ENCODE measurements at places on chromosomes 2 and 18. TPM values are rescaled to one million over a fixed set of nuclear protein-coding genes. Genes with fewer than 3 reads are reported as not detected.

- H3K27me3 ChIP-seq, result peaks cover 94% of the 10 kb centered on the region
- H3K4me3 ChIP-seq, result no peak overlapping the region
- no peak for DNase-seq
- H3K36me3 ChIP-seq, result no peaks in the 10 kb centered on the region
These were observed 304.6 kb upstream of the CXCR4 start for GRCh38 chr2:136422512-136422911.

- H3K36me3 ChIP-seq, result peaks cover 2% of the 10 kb centered on the region
- H3K27ac ChIP-seq, result no peak overlapping the region
- H3K27me3 ChIP-seq, result peaks cover 5% of the 10 kb centered on the region
- no peak overlapping the region for H3K4me3 ChIP-seq
- DNase-seq, result no peak
These were observed 5.9 kb upstream of the NCOA1 start for GRCh38 chr2:24485197-24485596.

- no peaks in the 10 kb centered on the region for H3K36me3 ChIP-seq
- no peak for DNase-seq
- peaks cover 39% of the 10 kb centered on the region for H3K27me3 ChIP-seq
- H3K4me3 ChIP-seq, result no peak overlapping the region
- H3K4me1 ChIP-seq, result peaks cover 9% of the 10 kb centered on the region
- H3K27ac ChIP-seq, result no peak overlapping the region
These were observed 175.3 kb downstream of the CLIP4 start for GRCh38 chr2:29290293-29291047.

- H3K4me3 ChIP-seq, result peak overlapping the region; percentile 3
- no peaks in the 10 kb centered on the region for H3K27me3 ChIP-seq
- H3K4me1 ChIP-seq, result peaks cover 28% of the 10 kb centered on the region
These were observed 145.2 kb downstream of the GALNT3 start for GRCh38 chr2:165648801-165649200.

DNA sequence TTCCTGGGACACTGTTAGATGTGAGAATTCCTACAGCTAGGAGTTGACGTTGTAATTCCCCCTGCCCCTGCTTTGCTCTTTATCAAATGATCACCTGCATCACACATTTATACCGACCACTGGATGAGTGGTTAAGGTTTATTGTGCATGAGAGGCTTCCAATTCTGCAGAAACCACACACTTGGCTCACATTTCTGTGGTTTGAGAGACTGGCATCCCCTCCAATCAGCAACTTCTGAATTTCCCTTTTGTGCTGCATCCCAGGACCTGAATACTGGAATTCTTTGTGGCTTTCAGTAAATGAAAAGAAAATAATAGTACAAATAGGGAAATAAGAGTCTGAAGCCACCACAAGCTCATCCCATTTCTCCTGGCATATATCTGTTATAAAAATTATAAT is 628.7 kb upstream of the PIK3C3 start:
- H3K4me1 ChIP-seq, result peaks cover 4% of the 10 kb centered on the region
- no peak overlapping the region for H3K4me3 ChIP-seq

DNA sequence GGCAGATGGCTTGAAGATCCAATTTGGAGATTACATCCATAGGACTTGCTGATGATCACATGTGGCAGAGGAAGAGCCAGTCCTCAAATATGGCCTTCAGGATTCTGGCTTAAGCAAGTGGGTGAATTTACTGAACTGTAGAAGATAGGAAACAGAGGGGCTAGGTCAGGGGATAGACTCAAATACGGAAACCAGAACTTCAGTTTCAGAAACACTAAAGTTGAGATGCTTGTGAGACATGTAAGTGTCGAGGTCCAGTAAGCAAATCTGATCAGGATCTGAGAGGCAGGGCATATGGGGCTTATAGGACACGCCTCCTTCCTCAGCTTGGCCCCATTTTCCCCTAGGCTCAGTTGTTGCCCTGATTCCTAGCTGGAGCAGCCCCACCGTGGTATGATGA is 107.7 kb downstream of the LBH start:
- no peak for DNase-seq
- H3K27me3 ChIP-seq, result no peaks in the 10 kb centered on the region
- no peak overlapping the region for H3K4me3 ChIP-seq
- H3K4me1 ChIP-seq, result no peaks in the 10 kb centered on the region
- no peak overlapping the region for H3K27ac ChIP-seq

- DNase-seq, result no peak
- peak overlapping the region; percentile 0 for H3K27ac ChIP-seq
- no peaks in the 10 kb centered on the region for H3K27me3 ChIP-seq
- H3K36me3 ChIP-seq, result peaks cover 27% of the 10 kb centered on the region
These were observed 39.1 kb downstream of the PPIG start for GRCh38 chr2:169623235-169623634.

NPPC gene
- total RNA-seq, result 16.5 TPM

SAG gene
- not detected for total RNA-seq

DCDC2C gene
- not detected for total RNA-seq

C1GALT1C1L gene
- not detected for total RNA-seq

EN1 gene
- 12.6 TPM for total RNA-seq

TMEM17 gene
- 4.0 TPM for total RNA-seq
